Ecto neural progenitor cell (in vitro differentiated cells): ENCODE measurements at places on chromosomes 2 and 18.

GRCh38 chr2:221554769-221555493 lies 17.2 kb downstream of the EPHA4 start:
- DNase-seq, result no peak

DNA sequence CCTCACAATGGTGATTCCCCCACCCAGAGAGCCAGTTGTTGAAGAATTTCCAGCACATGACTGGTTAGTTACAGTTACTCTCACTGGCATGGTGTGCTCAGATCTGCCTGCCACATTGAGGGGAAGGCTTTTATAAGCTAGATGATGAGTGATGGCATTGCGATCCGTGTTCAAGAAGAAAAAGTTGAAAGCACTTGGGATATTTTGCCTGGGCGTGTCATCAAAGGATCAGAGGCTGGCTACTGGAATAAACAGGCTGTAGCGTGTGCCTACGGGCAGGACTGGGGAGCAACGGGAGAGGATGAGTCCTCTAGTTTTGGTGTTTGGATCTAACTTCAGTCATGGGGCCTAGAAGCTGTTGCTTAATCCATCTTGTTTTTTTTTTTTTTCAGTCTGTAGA lies 175.0 kb downstream of the SETBP1 start:
- DNase-seq, result no peak

GRCh38 chr2:64562148-64562784 lies 38.1 kb downstream of the AFTPH start:
- no peak for DNase-seq

DNA sequence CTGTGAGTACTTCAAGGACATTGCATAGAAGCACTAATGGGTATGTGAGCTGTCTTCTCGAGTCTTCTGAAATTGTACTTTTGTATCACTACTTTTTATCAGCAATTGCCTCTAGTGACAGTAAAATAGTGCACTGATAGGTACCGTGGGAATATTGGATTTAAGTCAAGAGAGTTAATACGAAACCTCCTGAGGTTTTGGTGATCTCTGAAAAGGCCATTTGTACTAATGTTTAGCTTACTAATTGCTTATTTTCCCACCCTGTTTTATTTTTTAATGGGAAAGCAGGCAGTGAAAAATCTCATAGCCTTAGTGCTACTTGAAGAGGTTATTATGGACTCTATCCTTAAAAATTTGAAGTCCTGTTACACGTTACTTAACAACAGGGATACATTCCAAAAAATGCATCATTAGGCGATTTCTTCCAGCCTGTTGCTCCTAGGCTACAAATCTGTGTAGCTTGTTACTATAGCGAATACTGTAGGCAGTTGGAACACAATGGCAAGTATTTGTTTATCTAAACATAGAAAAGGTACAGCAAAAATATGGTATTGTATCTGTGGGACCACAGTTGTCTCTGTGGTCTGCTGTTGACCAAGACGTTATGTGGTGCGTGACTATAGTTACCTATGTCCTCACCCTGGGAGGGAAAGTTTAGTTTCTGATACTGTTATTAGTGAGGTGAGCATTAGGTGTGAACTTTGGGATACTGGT lies 65.9 kb downstream of the CAB39 start:
- DNase-seq, result no peak

DNA sequence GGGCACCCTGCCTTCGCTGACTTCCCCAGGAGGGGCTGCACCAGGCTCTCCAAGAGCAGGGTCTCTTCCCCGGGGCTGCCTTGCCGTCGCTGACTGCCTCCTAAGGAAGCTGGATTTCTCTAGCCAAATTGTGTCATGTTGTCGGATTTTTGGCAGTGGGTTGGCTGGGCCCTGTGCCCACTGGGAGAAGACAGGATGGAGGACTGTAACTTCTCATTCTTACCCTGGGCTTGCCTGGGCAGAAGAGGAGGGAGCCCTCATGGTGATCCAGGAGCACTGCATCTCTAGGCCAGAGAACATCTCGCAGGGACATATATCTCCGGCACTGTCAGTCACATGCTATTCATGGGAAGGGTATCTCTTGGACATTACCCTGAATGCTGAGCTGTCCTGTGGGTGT lies 6.3 kb downstream of the MYO7B start:
- no peak for DNase-seq
